ENCODE measurements at places on chromosomes 2 and 18. TPM values are rescaled to one million over a fixed set of nuclear protein-coding genes. Genes with fewer than 3 reads are reported as not detected.

The SCN2A gene
- 0.54 TPM for total RNA-seq

The NDC80 gene
- total RNA-seq = 15.3 TPM

The RNU2-63P gene
- total RNA-seq = 174 TPM

The PTPRM gene
- total RNA-seq = 28.3 TPM

The APLF gene
- total RNA-seq = 3.3 TPM

The DNAJC10 gene
- 120 TPM for total RNA-seq

The CCDC121 gene
- total RNA-seq = 2.2 TPM

The CDKL4 gene
- not detected for total RNA-seq

The RAB10 gene
- 30.1 TPM for total RNA-seq

The BUB1 gene
- total RNA-seq = 45.8 TPM

The GDF7 gene
- under 0.01 TPM for total RNA-seq

The EFEMP1 gene
- total RNA-seq = 164 TPM

The LRRC30 gene
- total RNA-seq = not detected

The CSRNP3 gene
- 0.72 TPM for total RNA-seq

The C2orf42 gene
- total RNA-seq = 31.5 TPM

The AGAP1 gene
- 15.1 TPM for total RNA-seq

The NT5C1B gene
- not detected for total RNA-seq

The TSPYL6 gene
- not detected for total RNA-seq

The ATF2 gene
- total RNA-seq = 51.1 TPM

DNA sequence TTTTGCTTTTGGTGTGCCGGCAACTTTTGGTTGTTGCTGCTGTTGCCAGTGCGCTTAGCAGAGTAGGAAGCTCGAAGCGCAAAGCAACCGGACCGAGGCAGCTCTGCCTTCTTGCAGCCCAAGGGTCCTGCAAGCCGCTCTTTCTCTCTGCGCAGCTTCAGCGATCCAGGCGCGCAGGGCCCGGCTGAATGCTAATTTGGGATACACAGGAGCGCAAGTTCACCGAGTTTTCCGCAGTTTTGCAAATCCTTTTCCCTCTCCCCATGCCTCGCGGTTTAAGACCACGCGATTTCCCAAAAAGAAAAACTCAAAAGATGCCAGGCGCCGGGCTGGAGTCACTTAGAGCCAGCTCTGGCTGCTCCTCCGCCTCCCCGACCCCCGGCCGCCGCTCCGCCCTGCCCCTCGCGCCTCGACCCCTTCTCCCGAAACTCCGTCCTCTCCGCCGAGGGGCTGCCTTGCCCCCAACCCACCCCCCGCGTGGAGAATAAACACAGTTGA, 13.5 kb upstream of the SIX3 start:
- no peak for DNase-seq

- DNase-seq = peak; percentile 68
Observed at GRCh38 chr2:171086352-171087290, 74.1 kb downstream of the TLK1 start.

DNA sequence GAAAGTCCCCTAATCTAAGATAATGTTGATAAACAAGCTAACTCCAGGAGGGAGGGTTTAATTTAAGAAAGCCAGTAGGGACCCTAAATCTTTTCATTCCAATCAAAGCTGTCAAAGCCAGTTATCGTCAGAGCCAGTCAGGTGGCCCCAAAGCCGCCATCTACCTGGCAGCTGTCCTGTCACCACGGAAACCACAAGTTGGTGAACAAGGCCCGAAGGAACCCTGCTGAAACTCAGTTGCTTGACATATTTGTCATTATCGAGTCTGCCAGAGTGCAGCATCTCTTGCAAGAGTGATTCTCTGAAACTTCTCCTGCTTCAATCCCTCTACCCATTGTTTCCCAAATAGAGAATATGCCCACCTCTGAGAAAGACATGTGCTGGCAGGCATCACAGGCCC, 30.8 kb upstream of the POLE4 start:
- DNase-seq = no peak

DNA sequence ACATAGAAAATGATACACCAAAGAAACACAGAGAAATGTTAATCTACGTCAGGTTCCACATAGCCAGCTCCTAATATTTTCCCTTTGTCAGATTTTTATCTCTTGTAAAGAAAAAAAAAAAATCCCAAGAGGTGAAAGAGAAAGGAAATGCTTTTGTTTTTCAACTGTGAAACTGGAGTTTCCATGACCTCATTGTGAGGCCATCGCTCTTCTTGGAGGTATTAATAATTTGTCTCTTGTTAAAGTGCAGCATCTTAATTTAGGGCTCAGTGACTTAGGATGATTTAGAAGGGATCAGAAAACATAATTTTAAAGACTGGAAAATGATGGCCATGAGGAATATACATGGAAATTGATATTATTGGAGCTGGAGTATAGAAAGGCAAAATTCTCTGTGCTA, 21.7 kb downstream of the ARHGAP28 start:
- DNase-seq = no peak

- no peak for DNase-seq
Observed at GRCh38 chr18:38047820-38048219, 482.2 kb upstream of the CELF4 start.

- no peak for DNase-seq
Observed at GRCh38 chr2:154049561-154049960, 177.8 kb downstream of the GALNT13 start.

GRCh38 chr2:101864426-101864825, 127.3 kb upstream of the IL1R2 start:
- DNase-seq = no peak

GRCh38 chr2:208906330-208906729, 499.7 kb downstream of the PTH2R start:
- DNase-seq = no peak

DNA sequence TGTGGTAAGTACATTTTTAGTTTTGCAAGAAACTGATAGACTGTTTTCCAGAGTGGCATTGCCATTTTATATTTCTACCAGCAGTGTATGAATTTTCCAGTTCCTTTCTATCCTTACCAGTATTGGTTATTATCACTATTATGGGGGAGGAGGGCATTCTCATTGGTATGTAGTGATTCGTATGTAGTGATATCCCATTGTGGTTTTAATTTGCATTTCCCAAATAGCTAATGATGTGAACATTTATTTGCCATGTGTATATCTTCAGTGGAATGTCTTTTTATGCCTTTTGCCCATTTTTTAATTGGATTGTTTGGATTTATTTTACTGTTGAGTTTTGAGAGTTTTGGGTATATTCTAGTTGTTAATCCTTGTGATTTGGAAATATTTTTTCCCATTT, 16.9 kb downstream of the EIF5B start:
- peak; percentile 46 for DNase-seq

DNA sequence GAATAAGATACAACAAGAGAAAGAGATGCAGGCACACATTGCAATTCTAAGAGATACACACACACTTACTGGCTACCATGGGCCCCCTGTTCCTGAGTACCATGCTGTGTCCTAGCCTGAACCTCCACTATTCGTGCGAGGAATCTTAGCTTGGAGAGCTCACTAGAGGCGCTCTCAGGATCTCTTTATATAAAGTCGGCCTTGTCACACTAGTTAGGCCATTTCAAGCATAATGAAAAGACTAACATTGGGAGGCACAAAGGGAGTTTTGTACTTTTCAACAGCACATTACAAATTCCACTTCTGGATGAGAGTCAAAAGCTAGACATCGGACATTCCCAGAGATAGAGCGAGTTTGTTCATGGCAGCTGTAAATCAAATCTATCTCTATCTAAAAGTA, 365.2 kb downstream of the DSEL start:
- no peak for DNase-seq

GRCh38 chr2:206876216-206876860, 63.0 kb upstream of the CPO start:
- DNase-seq = no peak

DNA sequence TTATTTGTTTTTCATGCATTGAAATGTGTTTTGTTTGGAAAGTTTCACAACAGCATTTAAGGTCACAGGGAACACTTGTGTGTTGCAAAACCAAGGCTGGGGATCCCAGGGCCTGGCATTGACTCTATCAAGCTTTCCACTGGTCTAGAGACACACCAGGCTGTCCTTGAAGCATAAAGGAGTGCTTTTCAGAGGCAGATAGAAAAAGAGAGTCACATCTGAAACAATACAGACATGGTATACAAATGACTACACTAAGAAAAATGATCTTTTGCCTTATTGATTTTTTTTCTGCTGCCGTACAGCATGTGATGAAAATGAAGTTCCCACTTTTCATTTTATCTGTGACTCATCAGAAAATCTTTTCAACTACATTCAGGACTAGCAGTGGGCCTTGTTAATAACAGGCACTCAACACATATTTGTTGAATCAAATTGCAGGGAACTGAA, 61.9 kb upstream of the ZCCHC2 start:
- DNase-seq = no peak

- DNase-seq = no peak
Observed at GRCh38 chr2:133221398-133221797, 346.9 kb downstream of the NCKAP5 start.

DNA sequence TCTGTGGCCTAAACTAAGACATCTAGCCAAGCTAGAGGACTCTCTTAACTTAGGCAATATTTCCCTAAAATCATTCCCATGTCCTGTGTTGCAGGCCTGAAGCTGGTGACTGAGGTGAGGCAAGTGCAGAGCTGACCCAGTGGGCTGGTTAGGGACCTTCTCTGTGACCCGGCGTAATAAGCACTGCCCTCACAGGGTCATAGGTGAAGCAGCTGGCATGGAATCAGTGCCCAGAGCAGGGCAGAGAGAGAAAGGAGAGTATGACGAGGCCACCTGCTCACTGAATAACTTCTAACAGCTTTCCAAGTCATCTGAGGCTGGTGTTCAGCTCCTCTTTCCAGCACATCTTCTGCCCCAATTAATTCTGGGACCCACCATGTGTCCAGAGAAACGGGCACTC, 197.0 kb downstream of the ANAPC1 start:
- DNase-seq = no peak

- DNase-seq = no peak
Observed at GRCh38 chr2:45068571-45069140, 59.4 kb upstream of the SIX2 start.

GRCh38 chr2:211204902-211205301, 648.5 kb downstream of the CPS1 start:
- DNase-seq = no peak

DNA sequence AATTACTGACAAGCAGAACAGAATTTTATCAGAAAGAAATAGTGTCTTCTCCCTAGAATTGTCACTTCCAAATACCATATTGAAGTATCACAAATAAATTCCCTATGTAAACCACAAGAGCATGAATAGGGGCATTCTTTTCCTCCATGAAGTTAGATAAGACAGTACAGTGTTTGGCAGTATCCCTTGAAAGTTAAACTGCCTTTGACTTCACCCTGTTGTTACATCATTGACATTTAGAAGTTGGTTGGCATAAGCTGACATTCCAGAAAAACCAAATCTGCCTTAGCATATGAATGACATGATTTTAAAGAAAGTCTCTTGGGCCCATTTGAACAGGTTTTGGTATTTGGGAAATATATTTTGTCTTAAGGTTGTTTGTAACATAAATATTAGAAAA, 50.2 kb upstream of the OSR1 start:
- peak; percentile 1 for DNase-seq

GRCh38 chr18:78123144-78123909, 856.3 kb upstream of the SALL3 start:
- no peak for DNase-seq

GRCh38 chr2:134398300-134398699, 144.4 kb downstream of the MGAT5 start:
- peak; percentile 91 for DNase-seq

GRCh38 chr2:19050354-19050753, 308.1 kb downstream of the OSR1 start:
- no peak for DNase-seq

DNA sequence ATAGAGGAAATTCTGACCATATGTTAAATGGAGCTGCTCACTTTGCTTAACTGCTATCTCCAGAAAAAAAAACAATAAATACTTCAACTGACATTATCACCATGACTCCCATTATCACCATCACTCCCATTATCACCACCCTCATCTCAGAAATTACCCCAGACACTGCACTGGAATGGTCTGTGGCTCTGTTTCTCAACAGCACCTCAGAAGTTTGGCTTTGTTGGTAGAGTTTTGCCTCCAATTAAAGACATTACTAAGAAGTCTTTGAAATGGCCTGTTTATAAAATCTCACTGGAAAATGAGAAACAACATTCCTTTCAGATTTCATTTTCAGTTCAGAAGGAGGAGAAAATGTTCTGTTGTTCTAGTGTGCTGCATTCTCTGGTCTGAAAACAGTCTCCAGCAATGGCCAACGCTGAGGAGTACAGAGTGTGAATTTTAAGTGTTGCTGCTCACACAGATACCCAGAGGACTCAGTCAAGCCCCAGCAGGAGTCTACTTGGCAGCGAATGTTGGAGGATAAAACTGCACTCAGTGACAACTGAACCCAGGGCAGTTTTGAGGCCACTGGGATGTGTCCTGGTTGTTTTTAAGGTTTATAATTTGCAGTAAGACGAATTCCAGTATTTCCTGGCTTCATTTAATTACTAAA, 364.5 kb upstream of the CDH2 start:
- no peak for DNase-seq

GRCh38 chr2:206462240-206462854, 19.0 kb downstream of the ADAM23 start:
- no peak for DNase-seq

DNA sequence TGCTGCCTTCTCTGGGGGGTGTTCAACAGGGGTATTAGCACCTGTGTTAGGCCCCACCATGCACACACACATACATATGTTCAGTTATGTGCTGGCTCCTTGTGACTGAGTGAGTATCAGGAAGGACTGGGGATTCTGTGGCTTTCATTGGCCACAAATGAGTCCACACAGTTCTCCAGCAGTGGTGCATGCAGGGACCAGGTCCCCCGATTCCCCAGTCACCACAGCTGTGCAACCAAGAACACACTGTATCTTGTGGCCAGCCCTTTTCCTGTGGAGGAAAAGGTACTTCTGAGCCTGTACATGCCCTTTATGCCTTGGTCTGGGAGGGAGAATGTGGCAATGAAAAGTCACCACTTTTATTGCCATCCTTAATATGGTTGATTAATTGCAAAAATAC, 74.9 kb upstream of the KLF7 start:
- DNase-seq = no peak

GRCh38 chr18:33576999-33577646, 896 bp upstream of the ASXL3 start:
- DNase-seq = no peak

- DNase-seq = no peak
Observed at GRCh38 chr18:24187049-24187448, 48.2 kb downstream of the CABYR start.

DNA sequence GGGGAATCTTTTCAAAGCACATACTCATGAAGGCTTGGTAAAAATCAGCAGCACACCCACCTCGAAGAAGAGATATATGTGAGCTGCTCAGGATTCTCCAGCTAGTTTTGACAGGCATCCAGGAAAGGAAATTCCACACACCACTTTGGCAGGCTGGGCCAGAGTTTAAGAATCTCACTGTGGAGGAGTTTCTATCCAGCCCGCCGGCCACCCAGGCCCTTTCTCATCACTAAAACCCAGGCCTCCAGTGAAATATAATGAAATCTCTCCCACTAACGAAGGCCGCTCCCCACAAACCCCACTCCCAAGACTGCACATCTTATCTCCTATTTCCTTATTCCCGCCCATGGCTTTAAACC, 202.0 kb downstream of the GLI2 start:
- peak; percentile 77 for DNase-seq

- DNase-seq = peak; percentile 70
Observed at GRCh38 chr18:9337873-9338272, 3.3 kb downstream of the TWSG1 start.

All from IMR-90 (cell line).